ENCODE measurements at places on chromosomes 12 and 14. TPM values are rescaled to one million over a fixed set of nuclear protein-coding genes. Genes with fewer than 3 reads are reported as not detected.

The FRMD6 gene
- total RNA-seq, result 41.7 TPM

The JPH4 gene
- 2.9 TPM for total RNA-seq

The TMEM119 gene
- 9.0 TPM for total RNA-seq

The REM2 gene
- total RNA-seq, result 0.44 TPM

The WIF1 gene
- total RNA-seq, result not detected

The CAMKK2 gene
- total RNA-seq, result 34.3 TPM

- no peak for DNase-seq
These were observed 90.8 kb downstream of the SSPN start for GRCh38 chr12:26286186-26286585.

DNA sequence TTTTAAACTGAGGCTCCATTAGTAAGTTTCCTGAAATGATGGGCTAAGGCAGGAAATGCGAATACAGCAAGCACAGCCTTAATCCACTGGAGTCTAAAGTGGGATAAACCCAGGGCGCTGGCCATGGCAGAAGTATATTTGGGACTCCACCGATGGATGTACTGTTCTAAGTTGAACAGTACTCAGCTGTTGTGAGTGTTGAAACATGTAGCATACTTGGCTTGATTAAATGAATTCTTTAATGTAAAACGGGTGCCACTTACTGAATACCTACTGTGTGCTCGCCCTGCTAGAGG lies 996 bp downstream of the SSPN start:
- DNase-seq, result no peak

DNA sequence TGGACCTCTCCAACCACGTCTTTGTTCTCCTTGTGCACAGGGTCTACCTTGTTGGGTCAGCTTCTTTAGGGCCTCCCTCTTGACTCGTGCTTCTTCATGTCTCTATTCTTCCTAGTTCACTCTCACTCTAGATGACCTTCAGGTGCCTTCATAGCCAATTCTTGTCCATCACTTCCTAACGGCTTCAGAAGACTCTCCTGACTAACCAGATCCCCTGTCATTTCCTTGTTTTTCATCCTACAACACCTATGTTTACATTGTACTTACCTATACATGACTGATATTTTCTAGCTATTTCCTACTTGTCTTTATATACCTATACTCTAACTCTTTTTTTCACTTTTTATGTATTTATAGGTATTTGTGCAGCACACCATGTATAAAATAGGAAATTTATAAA lies 117.1 kb downstream of the RPS6KA5 start:
- DNase-seq, result no peak

- no peak for DNase-seq
These were observed 43.8 kb downstream of the SENP1 start for GRCh38 chr12:48061938-48062719.

- DNase-seq, result no peak
These were observed 35.6 kb downstream of the AACS start for GRCh38 chr12:125100551-125101434.

- DNase-seq, result no peak
These were observed 32.8 kb downstream of the MIA2 start for GRCh38 chr14:39266525-39266870.

DNA sequence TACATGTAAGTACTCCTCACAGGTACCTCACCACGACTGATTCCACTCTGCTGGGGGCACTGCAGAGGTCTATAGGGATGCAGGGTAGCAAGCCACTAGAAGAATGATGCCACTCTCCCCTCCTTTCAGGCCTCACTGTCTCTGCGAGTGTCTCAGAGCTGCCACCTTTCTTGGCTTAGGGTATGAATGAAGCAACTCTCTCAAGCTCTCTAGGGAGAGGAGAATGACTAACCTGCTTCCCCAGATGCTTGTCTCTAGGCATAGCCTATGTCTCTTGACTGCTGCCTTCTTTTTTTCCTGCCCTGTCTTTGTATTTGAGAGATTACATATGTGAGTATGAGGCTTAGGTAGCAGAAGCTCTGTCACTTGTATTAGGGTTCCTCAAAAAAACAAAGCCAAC lies 566.5 kb upstream of the ATP2B1 start:
- DNase-seq, result no peak

DNA sequence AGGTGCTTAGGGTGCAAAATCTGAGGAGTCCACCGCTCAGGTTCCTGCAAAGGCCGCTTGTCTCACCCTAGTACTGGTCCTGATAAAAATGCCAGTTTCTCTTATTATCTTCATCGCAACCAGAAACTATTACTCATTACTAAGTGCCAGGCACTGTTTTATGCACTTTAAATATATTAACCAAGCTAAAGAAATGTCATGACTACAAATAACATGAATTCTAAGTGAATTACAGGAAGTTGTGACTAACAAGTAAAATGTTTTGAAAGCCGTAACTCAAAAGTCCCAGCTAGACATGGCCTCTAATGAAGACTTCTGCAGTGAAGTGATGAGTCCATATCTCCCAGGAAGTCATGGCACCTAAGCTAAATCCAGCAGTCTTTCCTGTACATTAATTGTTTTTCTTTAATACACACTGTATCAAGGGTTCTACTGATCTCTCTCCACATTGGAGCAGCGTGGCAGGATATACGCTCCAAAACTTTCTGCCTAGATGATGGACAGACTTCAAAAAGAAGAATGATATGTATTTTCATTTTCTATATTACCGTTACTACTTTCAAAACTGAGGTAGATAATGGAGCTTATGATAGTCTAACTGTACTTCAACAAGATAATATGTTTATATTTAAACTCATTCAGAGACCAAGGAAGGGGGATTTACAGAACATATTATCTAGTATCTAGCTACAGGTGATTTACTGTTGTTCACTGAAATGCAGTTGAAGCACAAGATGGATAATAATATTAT lies 117.3 kb upstream of the ARID2 start:
- DNase-seq, result no peak

DNA sequence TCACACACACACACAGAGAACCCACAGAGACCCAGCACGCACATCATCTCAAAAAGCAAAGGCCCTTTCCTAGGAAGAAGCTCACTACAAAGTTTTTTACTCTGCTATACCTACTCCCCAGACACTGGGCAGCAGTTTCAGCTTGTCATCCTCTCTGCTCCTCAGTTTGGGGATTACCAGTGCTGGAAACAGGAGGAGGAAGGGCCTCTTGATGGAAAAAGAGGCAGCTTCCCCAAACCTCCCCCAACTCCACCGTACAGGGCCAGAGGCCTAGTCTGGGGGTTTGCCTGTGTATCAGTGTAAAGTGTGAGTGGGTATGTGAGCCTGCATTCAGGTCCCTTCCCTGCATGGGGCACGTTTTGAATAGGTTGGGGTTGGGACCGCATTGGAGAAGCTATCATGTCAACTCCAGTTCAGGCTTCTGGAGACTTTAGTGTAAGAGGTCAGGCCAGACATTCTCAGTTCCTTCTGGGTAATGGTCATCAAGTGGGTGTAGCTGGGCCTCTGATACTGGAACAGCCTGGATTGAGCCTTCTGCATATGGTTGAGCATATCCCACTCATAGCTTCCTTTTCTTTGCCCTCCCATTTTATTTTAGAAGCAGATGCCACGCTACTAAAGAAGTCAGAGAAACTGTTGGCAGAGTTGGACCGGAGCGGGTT lies 1.2 kb downstream of the REM2 start:
- DNase-seq, result no peak

DNA sequence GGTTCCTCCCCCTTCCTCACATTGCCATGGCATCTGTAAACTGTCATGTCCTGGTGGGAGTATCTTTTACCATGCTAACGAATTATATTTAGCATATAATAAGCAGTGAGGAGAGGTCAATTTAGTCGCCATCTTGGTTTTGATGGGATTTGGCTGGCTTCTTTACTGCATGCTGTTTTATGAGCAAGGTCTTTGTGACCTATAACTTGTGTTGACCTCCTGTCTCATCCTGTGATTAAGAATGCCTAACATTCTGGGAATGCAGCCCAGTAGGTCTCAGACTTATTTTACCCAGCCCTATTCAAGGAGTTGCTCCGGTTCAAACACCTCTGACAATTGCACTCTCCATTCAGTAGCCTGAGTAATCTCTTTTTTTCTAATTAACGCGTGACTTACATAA lies 2.1 kb upstream of the EIF4B start:
- no peak for DNase-seq

DNA sequence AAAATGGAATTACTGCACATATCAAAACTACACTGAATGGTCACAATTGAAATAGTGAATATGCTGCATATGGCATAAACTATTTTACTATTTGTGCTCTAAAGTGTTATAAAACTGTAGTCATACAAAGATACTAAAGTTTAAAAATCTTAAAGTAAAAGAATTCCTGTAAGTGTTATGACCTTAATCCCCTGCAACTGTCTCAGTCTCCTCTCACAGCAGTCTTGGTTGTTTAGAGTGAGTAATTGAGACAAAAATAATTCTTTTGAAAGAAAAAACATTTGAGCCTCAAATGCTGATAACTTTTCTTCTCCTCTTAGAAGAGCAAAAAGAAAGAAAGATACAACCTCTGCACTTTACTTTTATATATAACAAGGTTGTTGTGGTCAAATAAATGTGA lies 99.9 kb downstream of the SYT1 start:
- no peak for DNase-seq

- no peak for DNase-seq
These were observed 1.1 kb downstream of the BRI3BP start for GRCh38 chr12:124994437-124994975.

GRCh38 chr12:125406131-125406530 lies 340.9 kb downstream of the AACS start:
- no peak for DNase-seq

GRCh38 chr14:63543826-63544406 lies 739 bp upstream of the PPP2R5E start:
- no peak for DNase-seq

DNA sequence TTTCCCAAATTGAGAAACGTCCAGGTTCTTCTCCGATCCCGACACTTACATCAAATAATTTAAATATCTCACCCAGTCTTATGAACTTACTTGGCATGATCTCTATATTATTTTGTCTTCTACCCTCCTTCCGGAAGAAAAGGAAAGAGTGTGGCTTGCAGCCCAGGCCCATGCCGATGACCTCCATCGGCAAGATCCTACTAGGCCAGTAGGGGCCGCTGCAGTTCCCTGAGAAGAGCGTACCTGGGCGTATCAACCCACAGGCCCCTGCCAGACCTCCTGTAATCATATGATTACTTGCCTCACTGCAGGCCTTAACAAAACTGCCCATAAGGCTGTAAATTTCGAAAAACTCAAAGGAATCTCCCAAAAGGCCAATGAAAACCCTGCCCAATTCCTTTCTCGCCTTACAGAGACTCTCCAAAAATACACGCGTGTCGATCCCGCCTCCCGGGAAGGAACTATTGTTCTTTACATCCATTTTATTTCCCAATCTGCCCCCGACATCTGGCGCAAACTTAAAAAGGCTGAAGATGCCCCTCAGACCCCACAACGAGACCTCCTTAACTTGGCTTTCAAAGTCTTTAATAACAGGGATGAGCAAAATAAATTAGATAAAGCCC lies 69.6 kb downstream of the MOK start:
- peak; percentile 88 for DNase-seq

- DNase-seq, result no peak
These were observed 19.6 kb downstream of the LGMN start for GRCh38 chr14:92728759-92729364.

DNA sequence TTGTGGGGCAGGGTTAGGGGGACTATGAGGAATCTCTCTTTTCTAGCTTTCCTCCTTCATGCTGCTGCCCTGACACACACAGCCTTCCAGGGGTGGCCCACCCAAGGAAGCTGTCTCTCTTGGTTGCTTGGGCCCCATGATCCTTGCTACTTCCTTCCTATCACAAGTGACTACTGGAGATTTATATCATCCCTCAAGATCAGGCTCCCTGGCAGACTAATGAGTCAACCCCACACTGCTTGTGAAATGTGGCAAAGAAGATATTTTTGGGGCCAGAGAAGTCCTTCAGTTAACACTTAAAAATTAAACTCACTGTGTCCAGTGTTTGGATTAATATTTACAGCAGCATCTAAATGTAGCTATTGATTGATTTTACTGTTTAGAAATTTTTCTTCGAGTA lies 1.5 kb downstream of the OR4E1 start:
- DNase-seq, result no peak

GRCh38 chr14:105171004-105171673 lies 2.6 kb upstream of the JAG2 start:
- DNase-seq, result no peak

All from tibial nerve (tissue), 4 donors.